ENCODE measurements at places on chromosomes 11 and 22.
A peak's percentile ranks its signal among the peaks of the same experiment; 100 is the strongest.

DNA sequence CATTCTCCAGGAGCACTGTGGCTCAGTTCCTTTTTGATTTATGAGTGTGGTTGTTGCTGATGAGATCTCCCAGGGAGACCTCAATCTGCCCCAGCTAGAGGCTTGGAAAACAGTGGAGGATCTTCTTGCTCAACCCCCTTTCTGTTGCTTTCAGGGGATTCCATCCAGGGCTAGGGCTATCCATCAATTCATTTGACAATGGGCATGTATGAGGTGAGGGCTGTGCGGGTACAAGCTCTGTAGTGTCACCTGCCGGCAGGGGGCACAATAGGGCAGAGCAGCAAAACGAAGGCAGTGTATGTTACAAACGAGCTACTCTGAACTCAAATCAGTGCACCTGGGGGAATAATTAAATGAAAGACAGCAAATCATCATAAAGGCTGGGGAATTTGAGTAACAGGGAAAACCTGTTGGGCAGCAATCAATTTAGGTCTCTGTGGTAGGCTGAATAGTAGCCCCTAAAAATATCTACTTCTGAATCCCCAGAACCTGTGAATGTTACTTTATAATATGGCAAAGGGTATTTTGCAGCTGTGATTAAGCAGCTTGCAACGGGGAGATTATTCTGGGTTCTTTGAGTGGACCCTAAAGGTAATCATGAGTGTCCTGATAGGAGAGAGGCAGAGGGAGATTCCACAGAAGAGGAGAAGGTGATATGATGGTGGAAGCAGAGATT is 170.3 kb upstream of the ZBED5 start:
- DNase-seq, result peak; percentile 85

DNA sequence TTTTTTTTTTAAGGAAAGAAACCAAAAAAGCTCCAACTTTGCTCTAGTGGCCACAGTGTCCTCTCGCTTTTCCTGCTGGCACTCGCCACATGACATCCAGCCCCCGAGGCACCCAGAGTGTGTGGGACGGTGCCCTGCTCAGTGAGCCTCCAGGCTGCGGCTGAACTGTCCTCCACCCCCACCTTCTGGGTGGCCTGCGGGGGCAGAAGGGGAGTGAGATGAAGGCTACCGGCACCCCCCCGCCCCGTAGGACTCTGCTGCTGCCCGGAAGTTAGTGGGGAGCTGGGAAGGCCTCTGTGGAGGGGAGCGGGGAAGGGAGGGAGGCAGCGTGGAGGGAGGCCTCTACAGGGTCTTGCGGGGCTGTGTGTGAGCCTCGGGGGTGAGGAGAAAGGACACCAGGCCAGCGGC is 264.4 kb downstream of the CTTN start:
- no peak for DNase-seq

DNA sequence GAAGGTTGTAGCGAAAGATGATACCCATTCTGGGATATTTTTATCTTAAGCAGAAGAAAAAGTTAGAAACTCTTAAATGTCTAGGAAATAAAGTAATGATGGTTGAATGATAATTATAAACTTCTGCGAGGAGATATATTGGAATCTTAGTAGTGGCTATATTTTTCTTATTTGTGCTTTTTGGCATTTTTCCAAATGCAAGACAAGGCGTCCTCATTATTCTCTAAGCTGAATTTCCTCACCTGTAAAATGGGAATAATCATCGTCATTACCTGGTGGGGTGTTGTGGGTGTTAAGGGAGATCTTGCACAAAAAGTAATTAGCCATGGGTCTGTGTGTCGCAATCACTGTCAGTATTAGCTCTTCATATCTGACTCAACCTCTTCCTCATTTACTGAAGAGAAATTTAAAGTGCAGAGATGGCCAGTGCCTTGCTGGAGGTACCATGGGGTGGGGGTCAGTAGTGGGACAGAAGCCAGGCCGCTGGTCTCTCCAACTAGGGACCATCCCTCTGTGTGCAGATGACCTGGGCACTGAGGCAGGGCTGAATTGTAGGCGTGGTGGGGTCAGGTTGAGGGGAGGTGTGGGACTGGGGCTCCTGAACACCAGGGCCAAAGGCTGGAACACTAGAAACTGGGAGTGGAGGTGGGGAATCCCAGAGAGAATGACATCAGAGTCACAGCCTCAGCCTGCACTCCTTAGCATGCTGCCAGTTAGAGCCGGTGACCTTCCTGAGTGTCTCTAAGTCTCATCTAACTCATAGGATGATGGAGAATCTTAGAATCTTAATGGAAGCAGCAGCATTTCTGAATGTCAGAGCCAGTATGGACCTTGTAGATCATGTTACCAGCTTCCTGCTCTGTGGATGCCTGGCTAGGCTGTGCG is 4.1 kb downstream of the PITPNM1 start:
- no peak for DNase-seq

DNA sequence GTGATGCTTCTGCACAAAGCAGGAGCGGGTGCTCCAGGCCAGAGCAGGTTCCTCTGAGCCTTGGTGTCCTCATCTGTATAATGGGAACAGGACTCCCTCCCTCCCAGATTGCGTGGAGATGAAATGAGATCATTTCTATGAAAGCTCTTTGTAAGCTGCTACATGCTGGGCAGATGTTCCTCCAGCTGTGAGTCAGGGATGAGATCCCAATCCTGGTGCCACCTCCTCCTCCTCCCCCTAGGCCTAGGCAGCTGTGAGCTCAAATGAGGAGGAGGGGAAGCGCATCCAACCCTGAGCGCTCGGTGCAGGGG is 7.0 kb upstream of the CABP2 start:
- DNase-seq, result no peak

- peak; percentile 15 for DNase-seq
Measured at GRCh38 chr11:59174664-59175033, 2.7 kb downstream of the DTX4 start.

- peak; percentile 86 for DNase-seq
Measured at GRCh38 chr22:23281406-23282088, 101.2 kb downstream of the BCR start.

DNA sequence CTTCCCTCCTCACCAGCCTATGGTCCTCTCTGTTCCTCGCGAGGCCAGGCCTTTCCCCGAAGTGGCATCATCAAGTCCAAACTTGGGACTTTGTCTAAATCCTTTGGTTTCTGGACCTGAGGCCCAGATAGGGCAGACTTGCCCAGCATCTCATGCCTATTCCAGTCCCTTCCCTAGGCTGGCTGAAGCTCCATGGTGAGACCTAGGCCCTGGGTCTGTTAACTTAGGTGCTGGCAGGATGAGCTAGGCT is 11.5 kb downstream of the RELA start:
- DNase-seq, result no peak

DNA sequence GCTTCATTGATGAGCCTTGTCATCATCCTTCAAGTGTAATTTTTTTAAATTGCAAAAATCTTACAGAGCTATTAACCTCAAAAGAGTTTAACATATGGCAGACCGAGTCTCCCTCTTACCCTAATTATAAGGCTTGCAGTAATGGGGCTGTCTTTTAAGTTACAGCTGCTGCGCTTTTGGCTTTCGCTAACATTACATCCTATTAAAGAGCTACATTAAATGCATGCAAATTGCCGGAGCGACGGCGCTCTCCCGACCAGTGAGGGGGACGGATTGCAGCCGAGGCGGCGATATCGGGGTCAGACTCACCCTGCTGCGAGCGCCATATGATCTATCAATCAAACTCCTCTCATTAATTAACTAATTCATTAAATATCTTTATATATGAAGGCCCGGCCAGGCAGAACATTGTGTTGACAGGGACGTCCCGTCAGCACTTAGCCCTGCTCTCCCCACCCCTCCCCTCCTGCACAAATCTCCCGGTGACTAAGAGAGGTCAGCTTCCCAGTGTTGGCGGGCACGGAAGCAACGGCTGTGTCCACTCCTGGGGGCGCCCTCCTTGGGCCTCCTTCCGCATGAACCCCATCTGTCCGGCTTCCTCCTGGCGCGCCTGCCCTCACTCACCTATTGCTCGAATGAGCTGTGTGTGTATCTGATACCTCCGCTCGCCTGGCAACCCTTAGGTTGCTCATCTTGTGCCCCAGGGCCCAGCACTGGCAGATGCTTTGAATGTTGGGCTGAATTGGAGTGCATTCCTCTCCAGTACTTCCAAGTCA is 156.0 kb upstream of the CADM1 start:
- no peak for DNase-seq

- no peak for DNase-seq
Measured at GRCh38 chr11:44464741-44465140, 100.7 kb upstream of the CD82 start.

GRCh38 chr11:10731064-10731680 is 19.9 kb upstream of the CTR9 start:
- no peak for DNase-seq

- no peak for DNase-seq
Measured at GRCh38 chr11:79219186-79220045, 221.4 kb downstream of the TENM4 start.

- no peak for DNase-seq
Measured at GRCh38 chr11:110860461-110860860, 148.2 kb upstream of the ARHGAP20 start.

DNA sequence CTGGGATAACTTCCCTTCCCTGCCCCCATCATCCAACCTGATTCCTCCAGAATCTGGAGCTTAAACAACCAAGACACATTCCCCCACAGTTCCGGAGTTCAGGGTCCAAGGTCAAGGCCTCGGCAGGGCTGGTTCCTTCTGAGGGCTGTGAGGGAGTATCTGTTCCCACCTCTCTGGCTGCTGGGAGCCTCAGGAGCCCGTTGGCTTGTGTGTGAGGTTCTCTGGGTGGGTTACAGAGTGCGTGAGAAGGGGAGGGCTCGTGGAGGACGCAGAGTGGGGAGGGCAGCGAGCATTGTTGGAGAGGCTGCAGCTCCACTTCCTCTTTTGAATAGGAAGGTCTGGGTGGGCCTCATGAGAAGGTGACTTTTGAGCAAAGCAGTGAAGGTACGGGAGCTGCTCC is 8.5 kb downstream of the SERHL2 start:
- no peak for DNase-seq

GRCh38 chr22:32446321-32446720 is 17.9 kb downstream of the BPIFC start:
- no peak for DNase-seq

- no peak for DNase-seq
Measured at GRCh38 chr22:24744638-24745037, 29.9 kb downstream of the PIWIL3 start.

GRCh38 chr11:5564259-5565019 is 16.1 kb upstream of the OR52H1 start:
- no peak for DNase-seq

DNA sequence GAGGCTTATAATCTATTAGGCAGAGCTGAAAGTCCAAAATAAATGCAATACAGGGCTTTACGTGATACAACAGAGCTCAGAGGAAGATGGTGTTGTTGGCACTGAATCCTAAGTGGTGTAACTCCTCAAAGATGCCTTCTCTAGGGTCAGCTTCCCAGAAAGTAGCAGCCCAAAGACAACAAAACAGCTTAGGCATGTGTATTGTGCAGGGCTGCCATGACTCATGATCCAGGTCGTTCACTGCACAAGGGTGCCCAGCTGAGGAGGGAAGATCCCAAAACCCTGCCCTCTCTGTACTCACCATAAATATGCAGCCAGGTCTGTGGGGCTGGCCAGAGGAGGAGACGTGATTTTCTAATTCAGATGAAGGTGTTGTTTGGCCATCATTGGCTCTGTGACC is 59.4 kb upstream of the NNMT start:
- no peak for DNase-seq

- peak; percentile 87 for DNase-seq
Measured at GRCh38 chr22:30390974-30391691, 3.9 kb upstream of the RNF215 start.

GRCh38 chr11:101115671-101116160 is 13.9 kb downstream of the PGR start:
- DNase-seq, result no peak

DNA sequence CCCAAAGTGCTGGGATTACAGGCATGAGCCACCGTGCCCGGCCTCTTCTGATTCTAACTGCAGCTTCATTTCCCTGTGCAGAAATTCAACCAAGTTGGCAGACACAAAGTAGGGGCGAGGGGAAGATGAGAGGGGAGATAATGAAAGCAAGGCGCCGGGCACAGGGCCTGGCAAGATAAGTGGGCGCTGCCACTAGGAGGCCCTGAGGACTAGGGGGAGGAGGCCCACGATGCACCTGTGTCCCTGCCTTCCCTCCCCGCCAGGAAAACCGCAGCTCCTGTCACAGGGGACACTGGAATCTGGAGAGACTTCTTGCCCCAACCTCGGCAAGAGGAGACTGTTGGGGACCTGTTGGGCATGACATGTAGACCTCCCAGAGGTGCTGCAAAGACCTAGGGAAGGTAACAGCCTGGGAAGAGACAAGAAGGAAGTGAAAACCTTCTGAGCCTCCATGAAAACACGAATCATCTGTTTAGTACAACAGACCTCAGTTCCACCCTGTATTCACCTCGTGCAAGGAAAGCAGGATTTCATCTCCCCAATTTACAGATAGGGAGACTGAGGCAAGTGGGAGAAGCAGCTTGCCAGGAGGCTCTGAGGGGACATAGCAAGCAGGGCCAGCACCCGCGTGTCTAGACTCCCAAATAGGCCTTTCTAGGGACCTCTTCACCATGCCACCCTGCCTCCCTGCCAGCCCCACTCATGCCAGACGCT is 3.1 kb upstream of the LGALS1 start:
- DNase-seq, result no peak

DNA sequence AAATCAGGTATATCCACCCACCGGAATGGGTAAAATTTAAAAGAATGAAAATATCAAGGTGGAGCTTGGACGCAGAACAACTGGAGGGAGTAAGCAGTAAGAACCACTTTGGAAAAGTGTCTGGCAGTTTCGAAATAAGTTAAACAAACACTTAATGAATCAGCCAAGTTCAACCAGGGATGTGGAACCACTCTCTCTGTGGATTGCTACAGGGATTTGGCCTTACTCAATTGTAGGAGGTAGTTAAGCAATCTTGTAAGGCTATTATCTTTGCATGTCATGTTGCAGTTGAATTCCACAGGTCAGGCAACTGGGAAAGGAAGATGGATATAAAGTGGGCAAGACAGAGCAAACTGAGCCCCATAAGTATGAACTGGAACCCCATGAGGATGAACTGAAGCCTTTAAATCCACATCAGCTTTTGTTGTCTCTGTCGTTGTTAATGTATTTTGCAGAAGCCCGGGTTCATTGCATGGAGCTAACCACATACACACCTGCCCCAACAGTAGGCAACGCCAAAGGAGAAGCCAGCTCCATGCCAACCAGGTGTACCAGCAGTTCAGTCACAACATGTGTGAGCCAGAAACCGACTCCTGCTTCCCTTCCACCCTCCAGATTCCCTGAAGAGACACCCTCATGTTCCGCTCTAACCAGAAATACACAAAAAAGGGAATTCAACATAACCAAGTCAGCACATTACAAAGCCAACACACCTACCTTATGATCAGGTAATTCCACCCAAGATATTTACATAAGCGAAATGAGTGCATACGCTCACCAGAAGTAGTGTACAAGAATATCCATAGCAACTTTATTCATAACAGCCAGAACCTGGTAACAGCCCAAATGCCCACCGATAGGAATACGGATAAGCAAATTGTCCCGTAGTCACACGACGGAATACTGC is 8.0 kb upstream of the SLC43A3 start:
- no peak for DNase-seq

DNA sequence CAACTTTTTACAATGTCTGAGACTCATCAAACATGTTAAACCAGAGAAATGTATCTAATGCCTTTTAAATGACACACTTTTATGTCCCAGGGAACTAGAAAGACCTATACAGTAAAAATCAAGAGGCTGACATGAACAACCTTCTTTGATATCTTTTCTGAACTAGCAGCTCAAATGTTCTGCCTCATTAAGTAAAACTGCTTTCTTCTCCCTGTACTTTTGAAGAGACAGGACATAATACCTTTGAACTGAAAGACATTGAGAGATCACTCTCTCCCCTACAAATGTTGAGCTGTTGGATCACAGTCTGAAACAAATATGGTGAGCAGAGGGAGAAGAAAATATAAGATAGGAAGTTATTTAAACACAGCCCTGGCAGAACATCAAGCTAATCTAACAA is 123.0 kb downstream of the FAM181B start:
- DNase-seq, result no peak

Measured in activated CD4-positive, alpha-beta T cell treated with anti-CD3 and anti-CD28 coated beads for 48 hours (primary cell).